ENCODE measurements at places on chromosomes 1 and 21. TPM values are rescaled to one million over a fixed set of nuclear protein-coding genes. Genes with fewer than 3 reads are reported as not detected.

DNA sequence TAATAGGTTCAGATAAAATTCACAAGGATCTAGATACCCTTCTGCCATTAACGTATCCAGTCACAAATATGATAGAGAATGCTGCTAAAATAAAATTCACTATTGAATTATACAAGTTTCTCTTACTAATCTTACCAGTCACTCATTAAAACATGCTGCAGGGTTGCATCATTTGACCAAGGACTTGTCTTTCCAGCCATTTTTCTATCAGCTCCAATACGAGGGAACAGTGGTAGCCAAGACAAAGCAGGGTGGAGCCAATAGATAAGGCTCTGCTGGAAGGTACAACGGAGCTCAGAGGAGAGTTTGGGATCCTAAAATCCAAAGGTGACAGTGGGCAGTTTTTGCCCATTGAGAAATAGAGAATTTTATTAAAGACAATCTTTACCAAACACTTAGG, 4.0 kb downstream of the DONSON start:
- DNase-seq, result no peak

GRCh38 chr1:206560007-206560716, 52.1 kb downstream of the EIF2D start:
- no peak for DNase-seq

- no peak for DNase-seq
Measured at GRCh38 chr1:33944846-33945245, 81.0 kb downstream of the HMGB4 start.

The TUFT1 gene
- 8.8 TPM for polyA plus RNA-seq

The HSPB7 gene
- polyA plus RNA-seq, result 91.3 TPM

Measured in hindlimb muscle (tissue), 1 donor.